Activated CD4-positive, alpha-beta T cell treated with anti-CD3 and anti-CD28 coated beads, Interleukin-2, amount 50 U/mL, for 1 hour (primary cell): ENCODE measurements at places on chromosomes 3 and 15.

DNA sequence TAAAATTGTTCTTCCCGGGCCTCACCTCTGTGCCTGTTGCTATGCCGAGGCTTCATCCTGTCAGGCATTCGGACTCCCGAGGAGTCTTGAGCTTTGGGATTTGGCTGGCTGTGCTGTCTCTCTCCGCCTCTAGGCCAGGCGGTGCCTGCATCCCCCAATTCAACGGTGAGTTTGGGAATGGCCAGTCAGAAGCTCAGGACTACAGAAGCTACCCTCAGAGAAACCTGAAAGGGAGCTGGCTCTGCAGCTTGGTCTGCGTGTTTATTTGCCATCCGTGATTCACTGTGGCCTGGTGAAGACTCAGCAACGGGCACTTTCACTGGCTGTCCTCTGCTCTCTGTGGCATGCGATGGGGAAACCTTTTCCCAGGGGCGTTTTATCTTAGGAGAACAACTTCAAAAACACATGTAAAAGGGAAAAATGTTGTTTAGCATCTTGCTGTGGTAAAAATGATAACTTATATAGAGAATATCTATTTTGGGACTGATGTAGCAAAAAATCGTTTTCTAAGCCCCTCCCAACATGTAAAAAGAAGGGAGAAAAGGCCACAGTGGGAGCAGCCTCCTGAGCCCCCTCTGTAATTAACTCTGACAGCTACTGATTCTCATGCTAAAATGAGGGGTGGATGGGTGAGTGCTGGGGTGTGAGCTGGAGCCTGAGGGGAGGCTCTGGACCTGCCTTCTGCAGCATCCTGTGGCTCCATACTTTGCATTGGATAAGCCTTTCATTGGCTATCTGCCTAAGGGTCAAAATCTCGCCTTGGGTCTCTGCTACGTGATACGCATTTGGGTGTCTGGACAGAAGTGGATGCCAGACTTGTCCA is 103.4 kb upstream of the KLHL25 start:
- no peak for DNase-seq

GRCh38 chr15:51737522-51738305 is at the start of gene LYSMD2:
Gene LYSMD2 (minus strand): TSS chr15:51737655. CDS start chr15:51737622, 33 bp downstream.
- DNase-seq, result peak; percentile 61

DNA sequence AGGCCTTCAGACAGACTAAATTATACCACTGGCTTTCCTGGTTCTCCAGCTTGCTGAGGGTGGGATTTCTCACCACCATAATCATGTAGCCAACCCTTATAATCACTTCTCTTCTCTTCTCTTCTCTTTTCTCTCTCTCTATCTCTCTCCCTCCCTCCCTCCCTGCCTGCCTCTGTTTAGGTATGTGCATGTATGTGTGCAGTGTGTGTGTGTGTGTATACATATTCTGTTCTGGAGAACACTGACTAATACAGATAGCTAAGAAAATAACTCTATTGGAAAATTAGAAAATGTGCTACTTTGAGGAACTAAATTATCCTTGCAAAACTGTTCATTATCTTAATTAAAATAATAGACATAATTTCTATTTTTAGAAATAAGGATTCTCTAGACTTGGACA is 118.6 kb upstream of the GADL1 start:
- no peak for DNase-seq

DNA sequence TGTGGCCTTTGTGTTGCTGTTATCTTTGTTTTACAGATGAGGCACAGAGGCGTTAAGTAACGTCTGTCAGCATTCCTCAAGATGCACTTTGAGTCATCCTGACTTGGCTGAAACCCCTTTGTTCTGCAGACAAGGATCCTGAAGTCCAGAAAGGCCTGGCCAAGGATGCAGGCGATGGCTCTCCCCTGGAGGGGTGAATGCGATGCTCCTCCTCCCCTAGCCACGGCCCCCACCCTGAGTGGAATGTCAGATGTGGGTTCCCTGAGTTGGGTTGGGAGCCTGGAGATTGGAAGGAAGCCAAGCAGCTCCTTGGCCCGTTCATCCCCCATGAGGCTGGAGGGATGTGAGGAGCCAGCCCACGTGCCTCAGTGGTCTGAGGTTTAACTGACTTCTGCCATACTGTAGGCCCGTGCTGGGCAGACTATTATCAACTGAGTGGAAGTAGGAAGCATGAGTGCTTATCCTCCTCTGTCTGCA is 43.3 kb downstream of the POMGNT2 start:
- no peak for DNase-seq
